Activated T-cell treated with anti-CD3 and anti-CD28 coated beads, Interleukin-2, amount 50 U/mL, for 4 hours (primary cell): ENCODE measurements at places on chromosomes 12 and 14.

DNA sequence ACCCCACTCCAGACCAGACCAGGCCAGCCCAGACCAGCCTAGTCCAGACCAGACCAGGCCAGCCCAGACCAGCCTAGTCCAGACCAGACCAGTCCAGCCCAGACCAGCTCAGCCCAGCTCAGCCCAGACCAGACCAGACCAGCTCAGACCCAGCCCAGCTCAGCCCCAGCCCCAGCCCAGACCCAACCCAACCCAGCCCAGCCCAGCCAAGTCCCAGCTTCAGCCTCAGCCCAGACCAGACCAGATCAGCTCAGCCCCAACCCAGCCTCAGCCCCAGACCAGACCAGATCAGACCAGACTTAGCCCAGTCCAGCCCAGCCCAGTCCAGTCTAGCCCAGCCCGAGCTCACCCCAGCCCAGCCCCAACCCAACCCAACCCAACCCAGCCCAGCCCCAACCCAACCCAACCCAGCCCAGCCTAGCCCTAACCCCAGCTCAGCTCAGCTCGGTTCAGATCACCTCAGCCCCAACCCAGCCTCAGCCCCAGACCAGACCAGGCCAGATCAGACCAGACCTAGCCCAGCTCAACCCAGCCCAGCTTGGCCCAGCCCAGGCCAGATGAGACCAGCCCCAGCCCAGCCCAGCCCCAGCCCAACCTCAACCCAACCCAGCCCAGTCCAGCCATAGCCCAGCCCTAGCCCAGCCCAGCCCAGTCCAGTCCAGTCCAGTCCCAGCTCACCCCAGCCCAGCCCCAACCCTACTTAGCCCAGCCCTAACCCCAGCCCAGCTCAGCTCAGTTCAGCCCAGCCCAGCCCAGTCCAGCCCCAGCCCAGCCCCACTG is 204.7 kb downstream of the BCL11B start:
- no peak for DNase-seq

DNA sequence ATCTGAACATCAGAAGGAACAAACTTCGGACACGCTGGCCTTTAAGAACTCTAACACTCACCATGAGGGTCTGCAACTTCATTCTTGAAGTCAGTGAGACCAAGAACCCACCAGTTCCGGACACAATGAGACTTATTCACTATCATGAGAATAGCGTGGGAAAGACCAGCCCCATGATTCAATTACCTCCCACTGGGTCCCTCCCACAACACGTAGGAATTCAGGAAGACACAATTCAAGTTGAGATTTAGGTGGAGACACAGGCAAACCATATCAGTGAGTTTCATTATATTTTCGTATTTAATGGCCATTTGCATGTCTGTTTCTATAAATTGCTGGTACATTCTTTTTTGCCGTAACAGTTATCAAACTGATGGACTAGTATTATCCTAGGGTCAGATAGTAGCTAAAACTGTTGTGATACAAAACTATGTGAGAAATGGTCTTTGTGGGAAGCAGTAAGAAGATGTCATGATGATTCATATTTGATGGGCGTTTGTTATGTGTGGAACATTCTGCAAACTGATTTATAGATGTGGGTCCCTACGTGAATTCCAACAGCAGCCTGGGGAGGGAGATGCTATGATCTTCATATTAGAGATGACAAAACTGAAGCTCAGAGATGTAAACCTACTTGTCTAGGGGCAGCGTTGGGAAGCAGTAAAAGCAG is 282.4 kb upstream of the TMEM132C start:
- no peak for DNase-seq

DNA sequence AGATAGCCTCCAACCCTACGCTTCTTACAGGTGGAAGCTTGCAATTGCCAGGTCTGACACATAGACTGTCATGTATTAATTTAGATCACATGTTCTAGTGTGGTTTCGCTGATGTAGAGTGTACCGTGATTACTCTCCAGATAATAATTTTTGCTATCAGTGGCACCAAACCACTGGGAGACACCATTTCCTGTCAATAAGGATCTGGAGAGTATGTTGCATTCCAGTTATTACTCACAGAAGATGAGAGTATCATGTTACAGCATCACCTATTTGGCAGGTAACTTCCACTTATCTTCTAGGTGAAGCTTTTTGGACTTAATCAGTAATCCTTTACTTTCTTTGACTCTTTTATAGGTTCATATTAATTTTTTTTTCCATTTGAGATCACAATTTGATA is 147.2 kb downstream of the HELB start:
- no peak for DNase-seq

DNA sequence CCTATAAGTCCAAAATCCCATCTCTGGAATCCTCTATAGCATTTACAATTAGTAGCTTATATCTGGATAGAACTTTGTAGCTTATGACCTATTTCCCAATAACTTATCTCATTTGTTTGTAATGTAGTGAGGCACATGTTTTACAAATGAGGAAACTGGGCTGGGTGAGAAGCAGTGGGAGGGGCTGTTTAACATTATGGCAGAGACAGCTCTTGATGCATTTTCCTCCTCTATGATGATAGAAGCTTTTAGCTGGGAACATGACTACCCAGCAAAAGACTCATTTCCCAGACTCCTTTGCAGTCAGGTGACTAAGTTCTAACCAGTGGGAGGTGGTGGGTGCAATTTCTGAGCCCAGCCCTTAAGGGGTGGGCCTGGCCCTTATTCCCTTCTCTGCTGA is 179.7 kb downstream of the TTC8 start:
- DNase-seq: no peak

DNA sequence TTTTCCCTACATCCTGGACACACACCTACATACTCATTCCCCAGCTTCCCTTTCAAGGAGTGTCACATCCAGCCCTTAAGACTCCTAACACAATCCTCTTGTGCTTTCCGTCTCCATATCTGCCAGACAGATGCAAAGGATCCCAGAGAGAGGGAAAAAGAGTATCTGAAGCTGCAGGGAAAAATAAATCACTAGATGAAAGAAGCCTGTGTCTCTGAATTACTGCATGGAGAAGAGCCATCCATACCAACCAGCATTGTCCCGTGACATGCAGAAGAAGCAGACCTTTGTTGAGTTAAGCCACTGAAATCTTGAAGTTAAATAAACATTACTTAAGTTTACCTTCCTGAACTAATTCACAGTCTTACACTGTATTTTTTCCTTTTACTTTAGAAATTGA is 54.6 kb downstream of the GTF2A1 start:
- DNase-seq: no peak

DNA sequence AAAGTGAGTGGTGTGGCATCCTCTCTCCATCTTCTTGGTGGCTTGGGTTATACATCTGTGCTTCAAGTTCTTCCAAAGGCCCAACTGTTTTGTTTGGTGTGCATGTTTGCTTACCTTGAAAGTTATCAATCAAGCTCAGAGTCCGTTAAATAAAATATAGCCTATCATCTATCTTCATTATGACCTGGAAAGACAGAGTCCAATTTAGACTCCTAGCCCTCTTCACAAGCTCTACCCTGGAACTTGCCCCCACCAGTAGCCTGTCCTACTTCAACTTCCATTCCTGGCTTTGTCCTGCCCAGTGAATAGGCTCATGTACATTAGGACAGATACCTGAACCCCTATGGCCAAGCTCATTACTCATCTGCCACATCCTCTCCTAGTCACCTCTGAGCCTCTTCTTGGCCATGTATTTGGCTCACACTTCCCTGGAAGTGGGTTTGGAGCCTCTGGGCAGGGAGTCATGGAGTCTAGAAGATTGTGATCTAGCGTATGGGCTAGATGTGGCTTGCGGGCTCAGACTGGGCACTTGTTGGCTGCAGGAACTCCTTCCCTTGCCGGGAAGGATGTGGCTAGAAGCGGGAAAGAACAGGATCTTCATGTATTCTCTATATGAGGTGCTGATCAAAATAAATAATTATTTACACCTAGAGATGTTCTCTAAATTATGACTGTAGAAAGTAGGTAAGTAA is 6.4 kb upstream of the SSTR1 start:
- no peak for DNase-seq

DNA sequence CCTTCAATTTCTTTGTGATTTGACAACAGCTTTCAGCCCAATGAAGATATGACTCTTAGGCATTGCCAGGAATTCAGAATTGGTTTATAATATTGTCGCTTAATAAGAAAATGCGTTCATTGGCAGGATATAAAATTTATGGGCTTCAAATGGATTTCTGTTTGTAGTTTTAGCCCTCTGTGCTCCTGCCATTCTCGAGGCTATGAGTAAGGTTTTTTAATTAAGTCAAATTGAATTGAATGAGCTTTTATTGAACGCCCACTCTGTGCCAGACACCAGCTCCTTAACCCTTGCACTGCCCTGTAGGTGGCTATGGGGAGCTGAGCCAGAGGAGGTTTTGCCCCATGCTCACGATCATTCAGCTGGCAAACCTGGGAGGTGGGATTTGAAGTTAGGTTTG is 115.1 kb downstream of the SLC25A47 start:
- DNase-seq: no peak

GRCh38 chr12:44098786-44099185 is 262.9 kb downstream of the TMEM117 start:
- no peak for DNase-seq

DNA sequence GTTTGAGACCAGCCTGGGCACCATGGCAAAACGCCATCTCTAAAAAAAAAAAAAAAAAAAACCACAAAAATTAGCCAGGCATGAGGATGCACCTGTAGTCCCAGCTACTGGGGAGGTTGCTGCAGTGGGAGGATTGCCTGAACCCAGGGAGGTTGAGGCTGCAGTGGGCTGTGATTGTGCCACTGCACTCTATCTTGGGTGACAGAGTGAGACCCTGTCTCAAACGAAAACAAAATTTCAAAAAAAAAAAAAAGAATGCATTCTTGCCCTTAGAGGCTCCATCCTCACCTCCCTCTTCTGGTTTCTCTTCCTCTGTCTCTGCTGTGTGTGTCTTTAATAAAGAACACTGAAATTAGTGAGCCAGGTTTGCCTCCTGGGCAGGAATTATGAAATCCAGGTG is 107.8 kb downstream of the VCPKMT start:
- DNase-seq: no peak

- no peak for DNase-seq
Observed at GRCh38 chr12:38501991-38502390, 185.4 kb downstream of the ALG10B start.

DNA sequence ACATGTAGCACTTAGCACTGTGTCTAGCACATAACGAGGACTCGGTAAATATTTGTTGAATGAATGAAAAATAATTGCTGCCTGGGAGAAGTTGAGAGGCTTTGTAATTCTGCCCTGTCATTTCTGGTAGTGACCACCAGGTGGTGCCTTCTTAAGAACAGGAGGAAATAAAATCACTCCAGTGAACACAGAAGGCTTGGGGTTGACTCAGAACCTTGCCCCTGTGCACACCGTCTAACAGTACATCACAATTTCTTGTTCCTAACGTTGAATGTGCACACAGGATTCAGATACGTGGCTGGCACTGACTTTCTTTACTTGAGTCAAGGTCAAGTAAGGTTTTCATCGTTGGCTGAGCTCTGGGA is 91.8 kb downstream of the RGS6 start:
- DNase-seq: peak; percentile 11

- no peak for DNase-seq
Observed at GRCh38 chr12:93802293-93802692, 125.1 kb downstream of the CRADD start.

DNA sequence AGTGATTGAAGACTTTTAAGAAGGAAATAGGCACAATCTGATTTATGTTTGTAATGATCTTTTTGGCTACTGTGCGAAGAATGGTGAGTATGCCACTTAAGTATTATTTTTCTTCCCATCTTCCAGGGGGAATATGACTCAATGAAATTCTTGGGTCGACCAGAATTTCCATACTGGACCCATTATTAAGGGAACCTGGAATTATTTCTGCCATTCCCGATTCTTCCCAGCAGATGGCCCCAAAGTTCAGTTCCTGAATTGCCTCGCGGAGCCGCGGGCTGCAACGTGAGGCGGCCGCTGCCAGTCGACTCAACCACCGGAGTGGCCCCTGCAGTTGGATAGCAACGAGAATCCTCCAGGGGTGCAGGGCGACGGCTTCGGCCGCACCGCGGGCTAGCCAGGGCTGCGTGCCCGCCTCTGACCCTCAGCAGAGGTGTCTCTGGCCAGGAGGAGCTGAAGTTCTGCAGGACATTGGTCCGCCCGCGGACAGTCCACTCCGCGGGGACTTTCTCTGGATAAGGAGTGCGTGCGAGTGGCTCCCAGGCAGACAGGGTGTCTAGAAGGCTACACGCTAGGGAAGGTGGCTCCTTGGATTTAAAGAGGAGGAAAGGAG is 628 bp upstream of the TSHR start:
- DNase-seq: peak; percentile 68

- DNase-seq: no peak
Observed at GRCh38 chr12:31876568-31877424, 82.4 kb upstream of the RESF1 start.

GRCh38 chr14:104561124-104561557 is 18.4 kb upstream of the C14orf180 start:
- DNase-seq: no peak

DNA sequence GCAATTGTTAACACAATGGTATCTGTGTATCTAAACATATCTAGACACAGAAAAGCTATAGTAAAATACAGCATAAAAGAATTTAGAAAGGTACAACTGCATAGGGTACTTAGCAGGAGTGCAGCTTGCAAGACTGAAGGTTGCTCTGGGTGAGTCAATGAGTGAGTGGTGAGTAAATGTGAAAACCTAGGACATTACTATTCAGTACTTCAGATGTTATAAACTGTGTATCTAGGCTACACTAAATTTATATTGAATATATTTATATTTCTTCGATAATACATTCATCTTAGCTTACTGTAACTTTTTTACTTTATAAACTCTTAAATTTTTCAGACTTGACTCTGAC is 409.0 kb upstream of the DCN start:
- no peak for DNase-seq

- DNase-seq: no peak
Observed at GRCh38 chr12:80864046-80864735, 73.5 kb downstream of the LIN7A start.

DNA sequence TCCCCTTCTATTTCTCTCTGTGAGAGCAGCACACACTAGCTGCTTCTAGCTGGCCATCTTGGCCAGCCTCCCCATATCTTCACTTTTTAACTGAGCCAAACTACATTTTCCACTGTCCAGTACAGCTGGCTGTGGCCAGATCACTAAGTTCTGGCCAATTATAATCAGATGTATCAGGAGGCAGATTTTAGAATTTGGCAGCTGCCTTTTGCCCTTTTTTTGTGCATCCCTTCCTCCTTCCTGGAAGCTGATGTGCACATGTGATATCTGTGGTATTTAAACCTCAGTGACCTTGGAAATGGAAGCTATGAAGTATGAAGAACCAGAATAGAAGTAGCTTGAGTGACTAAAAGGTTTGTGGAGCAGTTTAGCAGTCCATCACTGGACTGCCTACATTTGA is 49.8 kb upstream of the ANO6 start:
- no peak for DNase-seq
